Left lobe of liver (tissue), 2 donors: ENCODE measurements at places on chromosomes 3 and 15. TPM values are rescaled to one million over a fixed set of nuclear protein-coding genes. Genes with fewer than 3 reads are reported as not detected.

CASR gene
- total RNA-seq, result 0.30 TPM

DNA sequence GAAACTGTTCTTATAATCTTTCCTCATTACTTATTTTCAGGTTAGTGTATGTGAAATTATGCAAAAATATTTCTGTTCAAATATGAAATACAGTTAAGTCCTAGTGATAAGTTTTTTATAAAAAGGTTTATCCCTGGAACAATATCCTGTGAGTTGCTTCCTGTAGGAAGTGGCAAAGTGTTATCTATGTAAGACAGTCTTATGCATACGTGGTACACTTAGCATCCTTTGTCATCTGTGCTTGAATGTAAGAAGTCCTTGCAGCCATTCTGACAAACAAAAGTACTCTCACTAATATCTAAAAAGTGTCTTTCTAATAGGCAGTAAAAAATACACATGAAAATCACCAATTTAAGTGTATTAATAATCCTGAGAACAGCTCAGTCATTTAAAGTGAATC is 372.5 kb upstream of the BCHE start:
- no peak for DNase-seq

GRCh38 chr3:183895296-183895695 is 10.6 kb upstream of the PARL start:
- no peak for DNase-seq

- DNase-seq, result no peak
Measured at GRCh38 chr3:140296796-140297352, 361.9 kb downstream of the CLSTN2 start.
